ENCODE measurements at places on chromosomes 16 and 17.

DNA sequence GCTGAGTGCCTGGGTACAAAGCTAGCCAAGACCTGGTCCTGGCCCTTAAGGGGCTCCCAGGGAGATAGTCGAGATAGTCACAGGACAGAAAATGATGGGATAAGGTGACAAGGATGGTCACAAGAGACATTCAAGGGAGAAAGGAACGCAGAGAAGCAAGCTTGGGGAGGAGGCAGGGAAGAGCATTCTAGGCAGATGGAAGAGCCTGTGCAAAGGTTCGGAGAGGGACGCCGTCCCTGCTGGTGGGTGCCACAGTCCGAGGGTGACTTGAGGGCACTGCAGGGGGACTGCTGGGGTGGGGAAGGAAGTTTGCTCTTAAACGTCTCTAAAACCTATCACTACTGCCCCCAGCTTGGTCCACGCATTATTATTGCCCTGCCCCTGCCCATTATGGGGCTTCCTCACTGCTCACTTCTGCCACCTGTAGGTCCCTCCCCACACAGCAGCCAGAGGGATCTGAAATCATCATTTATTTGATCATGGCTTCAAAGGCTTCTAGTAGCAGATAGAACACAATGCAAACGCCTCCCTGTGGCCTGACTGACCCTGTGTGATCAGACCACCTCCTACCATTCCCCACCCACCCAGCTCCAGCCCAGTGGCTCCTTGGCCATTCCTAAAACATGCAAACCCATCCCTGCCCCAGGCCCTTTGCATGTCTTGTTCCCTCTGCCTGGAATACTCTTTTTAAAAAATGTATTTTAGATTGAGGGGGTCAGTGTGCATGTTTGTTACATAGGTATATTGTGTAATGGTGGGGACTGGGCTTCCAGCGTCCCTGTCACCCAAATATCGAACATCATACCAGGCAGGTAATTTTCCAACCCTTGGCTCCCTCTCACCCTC, 60.3 kb downstream of the RMI2 start:
- DNase-seq: peak; percentile 27

DNA sequence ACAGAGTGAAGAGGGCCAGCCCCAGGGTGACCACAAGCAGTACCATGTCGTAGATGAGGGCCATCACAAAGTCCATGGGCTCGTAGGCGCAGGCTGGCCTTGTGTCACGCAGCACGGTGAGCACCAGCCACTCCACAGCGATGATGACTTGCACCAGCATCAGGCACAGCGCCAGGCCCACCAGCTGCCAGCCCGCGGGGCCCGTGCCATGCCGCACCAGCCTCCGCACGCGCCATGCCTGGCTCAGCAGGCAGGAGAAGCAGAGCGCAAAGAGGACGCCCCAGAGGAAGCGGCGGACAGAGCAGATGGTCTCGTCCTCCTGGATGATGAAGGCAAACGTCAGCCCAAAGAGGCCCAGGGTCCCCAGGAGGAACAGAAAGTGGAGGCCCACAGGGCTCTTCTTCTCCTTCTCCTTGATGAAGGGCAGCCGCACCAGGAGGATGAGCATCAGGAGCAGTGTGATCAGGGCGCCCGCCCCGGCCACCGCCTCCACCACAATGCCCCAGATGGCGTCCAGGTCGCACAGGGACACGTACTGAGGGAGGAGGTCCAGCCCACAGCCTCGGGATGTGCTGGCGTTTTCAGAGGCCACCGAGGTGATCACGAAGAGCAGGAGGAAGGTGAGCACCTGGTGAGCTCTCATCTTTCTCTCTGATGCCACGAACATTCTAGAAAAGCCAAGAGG, 12.3 kb downstream of the GPRC5B start:
- DNase-seq: no peak

DNA sequence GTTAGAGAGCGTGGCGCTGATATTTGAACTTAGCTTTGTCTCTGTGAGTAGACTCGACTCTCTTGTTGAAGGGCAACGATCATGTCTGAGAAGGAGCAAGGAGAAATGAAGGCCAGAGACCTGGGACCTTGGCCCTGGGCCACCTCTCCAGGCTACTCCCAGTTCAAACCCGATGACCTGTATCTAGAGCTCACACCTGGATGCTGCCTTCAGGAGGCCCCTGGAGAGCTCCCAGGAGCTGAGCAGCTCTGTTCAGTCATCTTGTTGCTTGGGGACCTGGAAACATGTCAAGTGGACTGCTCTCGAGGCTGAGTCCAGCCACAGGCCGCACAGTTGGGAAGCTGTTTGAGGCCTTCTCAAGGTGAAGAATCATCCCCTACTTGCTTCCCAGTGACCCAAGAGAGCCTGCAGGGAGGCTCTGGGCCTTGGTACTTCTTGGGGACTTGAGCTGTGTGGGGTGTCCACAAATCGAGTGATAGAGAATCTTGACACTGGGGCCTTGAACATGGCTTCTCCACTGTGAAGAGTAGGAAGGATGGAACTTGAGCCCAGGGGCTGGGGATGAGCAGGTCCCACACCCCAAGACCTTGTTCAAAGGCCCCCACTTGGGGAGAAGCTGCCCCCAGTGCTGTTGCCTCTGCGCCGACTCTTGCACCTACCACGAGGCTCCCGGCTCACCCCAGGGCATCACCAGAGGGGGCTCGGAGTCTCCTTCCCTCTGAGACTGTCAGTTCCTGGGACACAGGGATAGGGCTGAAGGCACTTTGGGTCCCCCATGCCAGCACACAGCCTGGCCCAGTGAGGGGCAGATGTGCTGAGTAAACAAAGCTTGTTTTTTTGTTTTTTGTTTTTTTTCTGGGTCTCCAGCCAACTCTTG, 112.1 kb downstream of the IRX5 start:
- DNase-seq: no peak

GRCh38 chr17:59485015-59485414, 80.4 kb upstream of the DHX40 start:
- DNase-seq: no peak

- DNase-seq: no peak
These were observed 109.5 kb upstream of the SIAH1 start for GRCh38 chr16:48494742-48495141.

- no peak for DNase-seq
These were observed 8.6 kb downstream of the TAF1C start for GRCh38 chr16:84178146-84178765.

GRCh38 chr16:54129810-54130209, 156.8 kb downstream of the IRX3 start:
- no peak for DNase-seq

- no peak for DNase-seq
These were observed 181.4 kb downstream of the MAF start for GRCh38 chr16:79419148-79419547.

GRCh38 chr17:58564243-58564642, 49.8 kb upstream of the MTMR4 start:
- DNase-seq: no peak

DNA sequence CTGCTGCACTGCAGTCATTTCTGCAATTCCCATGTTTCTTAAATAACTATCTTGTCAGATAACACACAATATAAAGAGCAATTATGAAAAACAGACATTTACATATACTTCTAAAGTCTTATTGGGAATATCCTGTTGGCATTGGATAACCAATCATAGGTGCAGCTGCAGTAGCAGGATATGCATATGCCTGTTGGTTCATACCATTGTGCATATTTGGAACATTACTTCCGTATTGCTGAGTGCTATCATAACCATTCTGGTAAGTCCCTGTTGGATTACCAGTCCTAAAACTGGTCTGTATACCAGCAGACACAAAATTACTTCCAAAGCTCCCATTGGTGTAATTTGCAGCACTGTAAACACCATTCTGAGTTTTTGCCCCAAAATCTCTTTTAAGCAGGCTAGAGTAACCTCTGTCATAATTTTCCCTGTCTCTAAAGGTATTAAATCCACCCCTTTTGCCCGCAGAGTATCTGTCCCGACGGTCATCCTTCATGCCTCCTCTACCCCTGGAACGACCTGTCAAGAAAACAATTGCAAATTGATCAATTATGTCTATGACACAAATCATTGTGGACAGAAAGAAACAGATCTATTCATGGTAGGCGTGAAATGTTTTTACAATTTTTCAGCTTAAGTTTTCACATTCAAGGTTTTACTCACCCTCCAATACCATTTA, 3.1 kb upstream of the POLG2 start:
- DNase-seq: no peak

DNA sequence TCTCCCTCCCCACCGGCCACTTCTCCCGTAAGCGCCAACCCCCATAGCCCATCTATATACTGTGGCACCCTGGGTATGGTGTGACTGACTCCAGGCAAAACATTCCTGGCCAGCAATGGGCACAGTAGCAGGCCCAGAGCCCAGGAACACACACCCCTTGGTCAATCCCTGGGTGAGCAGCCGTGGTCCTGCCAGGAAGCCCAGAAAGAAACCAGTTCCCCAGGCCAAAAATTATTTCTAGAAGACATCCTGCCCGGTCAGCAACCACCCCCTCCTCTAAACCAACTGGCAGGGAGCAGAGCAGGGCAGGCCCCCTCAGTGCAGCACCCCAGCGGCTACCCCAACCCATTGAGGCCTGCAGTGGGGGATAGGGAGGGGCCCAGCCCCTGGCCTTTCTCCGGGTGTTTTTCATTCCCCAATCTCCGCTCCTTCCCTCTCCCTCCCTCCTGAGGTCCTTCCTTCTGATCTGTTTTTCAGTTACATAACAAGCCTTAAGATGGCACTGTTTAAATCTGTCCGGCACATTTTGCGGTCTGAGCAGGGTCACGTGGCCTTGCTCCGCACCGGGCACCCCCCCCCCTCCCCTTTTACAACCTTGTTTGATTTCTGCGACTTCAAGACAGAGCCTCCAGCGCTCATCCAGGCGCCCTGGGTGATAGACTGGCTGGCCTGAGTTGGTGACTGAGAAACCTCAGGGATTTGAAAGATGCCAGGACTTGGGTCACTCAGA, 2.0 kb downstream of the NPTX1 start:
- no peak for DNase-seq

DNA sequence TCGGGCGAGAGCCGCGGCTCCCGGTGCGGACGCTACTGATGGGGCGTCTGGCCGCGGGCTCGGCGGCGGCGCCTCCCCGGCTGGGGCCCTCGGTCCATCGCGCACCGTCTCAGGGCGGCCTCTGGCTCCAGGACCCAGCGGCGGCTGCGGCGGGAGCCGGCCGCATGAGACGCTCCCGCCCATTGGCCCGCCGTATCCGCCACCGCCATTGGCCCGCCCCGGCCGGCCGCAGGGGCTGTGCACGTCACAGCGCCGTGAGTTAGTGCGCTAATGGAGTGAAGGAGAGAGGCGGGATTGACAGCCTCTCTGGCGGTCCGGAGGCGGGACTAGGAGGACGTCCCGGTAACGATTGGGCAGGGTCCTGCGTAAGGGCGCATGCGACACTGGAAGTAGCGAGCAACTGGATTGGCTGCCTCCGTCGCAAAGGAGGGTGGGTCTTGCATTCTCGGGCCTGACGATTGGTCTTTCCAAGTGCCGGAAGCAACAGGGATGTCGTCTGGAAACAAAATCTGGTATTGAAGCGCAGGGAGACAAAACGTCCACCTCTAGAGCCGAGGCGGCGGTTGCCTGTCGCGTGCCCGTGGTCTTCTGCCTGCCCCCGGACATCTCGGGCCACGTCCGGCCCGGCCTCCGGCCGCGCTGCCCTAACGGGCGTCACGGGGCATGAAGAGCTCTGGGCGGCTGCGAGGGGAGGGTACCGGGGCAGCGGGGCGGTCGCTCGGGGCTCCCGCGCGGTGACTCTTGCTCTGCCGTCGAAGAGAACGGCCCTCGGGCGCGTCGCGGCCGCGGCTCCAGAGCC, at the start of gene ANKRD11:
TSS of gene ANKRD11 (minus strand) at position 123 of the 799 bp plus-strand sequence. CDS start 173,542 bp downstream, outside the sequence.
- DNase-seq: peak; percentile 91

- DNase-seq: no peak
These were observed 35.1 kb downstream of the GDE1 start for GRCh38 chr16:19486750-19487325.

DNA sequence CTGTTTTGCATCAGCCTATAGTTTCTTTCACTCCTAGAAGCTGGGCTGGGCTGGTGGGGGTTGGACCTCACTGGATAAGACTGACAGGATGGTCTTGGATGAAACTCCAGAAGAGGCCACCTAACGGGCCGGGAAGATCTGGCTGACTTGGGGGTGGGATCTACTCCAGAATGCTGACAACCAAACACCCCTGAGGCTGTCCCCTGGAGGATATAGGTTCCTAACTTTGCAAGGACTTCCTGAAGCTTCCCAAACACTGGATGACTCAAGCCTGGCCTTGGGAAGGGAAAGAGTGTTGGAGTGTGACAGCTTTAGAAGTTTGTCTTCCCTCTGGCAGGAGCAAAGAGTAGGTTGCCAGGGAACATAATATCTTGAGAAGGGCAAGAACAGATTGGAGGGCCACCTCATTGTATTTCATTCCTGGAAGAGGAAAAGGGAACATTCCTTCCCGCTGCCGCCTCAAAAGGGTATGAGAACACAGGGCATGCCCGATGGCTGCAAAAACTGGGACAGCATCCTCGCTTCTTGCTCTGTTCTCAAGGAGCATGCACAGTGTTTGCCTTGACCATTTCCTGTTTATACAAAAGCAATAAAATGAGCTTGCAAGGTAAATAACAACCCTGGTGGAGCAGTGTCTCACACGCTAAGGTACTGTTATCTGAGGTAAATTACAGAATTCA, 6.8 kb upstream of the CYB5B start:
- DNase-seq: no peak

GRCh38 chr16:78695391-78695790, 595.9 kb downstream of the WWOX start:
- no peak for DNase-seq

DNA sequence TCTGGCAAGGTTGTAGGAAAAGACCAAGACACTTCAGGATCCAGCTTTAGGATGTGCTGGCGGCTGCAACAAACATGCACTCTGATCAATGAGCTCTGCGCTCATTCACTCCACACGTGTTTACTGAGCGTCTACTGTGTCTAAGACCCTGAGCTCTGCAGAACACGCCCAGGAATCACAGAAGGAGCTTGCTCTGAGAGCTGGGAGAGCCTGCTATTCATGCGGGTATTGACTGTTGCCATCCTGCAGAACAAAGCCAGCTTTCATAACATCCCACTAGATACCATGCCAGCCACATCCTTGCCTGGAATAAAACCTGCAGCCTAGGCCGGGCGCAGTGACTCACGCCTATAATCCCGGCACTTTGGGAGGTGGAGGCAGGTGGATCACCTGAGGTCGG, 44.1 kb downstream of the NXN start:
- no peak for DNase-seq

GRCh38 chr16:54493061-54493460, 206.5 kb upstream of the IRX3 start:
- no peak for DNase-seq

DNA sequence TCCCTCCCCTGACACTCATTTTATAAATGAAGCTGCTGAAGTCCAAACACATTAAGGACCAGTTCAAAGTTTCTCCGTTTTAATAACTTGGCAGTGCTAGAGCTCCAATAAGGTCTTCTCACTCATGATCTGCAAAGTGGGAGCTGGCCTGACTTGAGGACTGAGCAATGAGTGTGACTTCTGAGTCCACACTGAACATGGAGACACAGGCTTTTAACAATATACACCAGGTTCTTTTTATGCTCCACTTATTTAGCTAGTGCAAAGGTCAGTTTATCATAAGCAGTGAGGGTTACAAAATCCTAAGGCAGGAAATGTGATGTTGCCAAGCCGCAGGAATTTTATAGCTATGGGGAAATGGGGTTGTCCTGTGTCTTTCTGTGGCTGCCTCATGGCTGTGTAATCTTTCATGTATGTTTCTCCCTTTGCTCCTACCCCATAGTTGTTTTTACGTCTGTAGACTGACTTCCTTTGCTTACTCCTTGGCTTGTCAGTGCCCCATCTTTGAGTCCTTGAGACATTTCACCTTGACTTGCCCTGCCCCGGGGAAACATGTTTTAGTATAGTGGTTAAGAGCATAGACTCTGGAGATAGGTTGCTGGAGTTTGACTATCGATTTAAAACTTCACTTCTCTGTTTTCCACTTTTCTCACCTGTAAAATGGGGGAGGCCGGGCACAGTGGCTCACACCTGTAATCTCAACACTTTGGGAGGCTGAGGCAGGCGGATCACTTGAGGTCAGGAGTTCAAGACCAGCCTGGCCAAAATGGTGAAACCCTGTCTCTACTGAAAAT, 12.2 kb upstream of the MMD start:
- no peak for DNase-seq

Data from stimulated activated CD4-positive, alpha-beta T cell treated with anti-CD3 and anti-CD28 coated beads, Interleukin-1b, Interleukin-23, amount 100 ng/mL, for 4 hours (primary cell).